ENCODE measurements at places on chromosomes 3 and 15.

- DNase-seq, result no peak
These were observed 60.5 kb downstream of the SENP2 start for GRCh38 chr3:185646382-185647133.

- no peak for DNase-seq
These were observed 7.2 kb upstream of the TIMP4 start for GRCh38 chr3:12165909-12166308.

DNA sequence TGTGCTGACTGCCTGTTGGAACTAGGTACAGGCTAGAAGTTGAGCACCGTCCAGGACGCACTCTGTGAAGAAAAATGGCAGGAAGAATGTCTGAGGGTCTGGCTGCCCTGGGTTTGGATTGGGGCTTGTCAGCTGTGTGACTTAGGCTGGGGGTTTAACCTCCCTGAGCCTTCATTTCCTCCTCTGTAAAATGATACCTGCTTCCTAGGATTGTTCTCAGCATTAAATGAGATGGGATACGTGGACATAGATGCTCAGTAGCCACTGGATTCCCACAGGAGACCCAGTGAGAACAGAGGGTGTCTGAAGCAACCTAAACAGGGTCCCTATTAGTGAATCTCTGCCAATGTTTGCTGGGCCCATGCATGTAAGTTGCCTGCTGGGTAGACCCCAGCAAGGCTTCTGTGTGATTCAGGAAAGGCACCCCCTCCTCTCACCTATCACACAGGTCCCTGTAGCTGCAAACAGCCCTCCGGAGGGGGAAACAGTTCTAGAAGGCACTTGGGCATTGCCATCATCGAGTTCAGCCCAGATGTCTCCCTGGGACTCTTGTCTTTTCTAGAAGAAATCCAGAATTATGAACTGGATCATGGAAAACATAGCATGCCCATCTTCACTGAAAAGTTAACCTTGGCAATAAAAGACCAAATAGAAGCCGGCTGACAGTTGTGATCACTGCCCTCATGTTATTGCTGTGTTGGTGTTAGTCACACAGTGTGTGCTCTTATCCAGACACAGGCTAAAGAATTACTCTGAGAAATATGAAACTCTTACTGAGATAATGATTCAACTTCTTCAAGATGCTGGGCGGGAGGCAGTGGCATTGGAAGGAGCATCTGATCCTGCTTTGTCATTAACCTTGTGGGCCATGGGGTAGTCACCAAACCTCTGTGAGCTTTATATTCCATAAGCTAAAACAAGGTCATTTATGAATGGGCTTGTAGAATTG is 64.5 kb downstream of the SMAD6 start:
- no peak for DNase-seq

DNA sequence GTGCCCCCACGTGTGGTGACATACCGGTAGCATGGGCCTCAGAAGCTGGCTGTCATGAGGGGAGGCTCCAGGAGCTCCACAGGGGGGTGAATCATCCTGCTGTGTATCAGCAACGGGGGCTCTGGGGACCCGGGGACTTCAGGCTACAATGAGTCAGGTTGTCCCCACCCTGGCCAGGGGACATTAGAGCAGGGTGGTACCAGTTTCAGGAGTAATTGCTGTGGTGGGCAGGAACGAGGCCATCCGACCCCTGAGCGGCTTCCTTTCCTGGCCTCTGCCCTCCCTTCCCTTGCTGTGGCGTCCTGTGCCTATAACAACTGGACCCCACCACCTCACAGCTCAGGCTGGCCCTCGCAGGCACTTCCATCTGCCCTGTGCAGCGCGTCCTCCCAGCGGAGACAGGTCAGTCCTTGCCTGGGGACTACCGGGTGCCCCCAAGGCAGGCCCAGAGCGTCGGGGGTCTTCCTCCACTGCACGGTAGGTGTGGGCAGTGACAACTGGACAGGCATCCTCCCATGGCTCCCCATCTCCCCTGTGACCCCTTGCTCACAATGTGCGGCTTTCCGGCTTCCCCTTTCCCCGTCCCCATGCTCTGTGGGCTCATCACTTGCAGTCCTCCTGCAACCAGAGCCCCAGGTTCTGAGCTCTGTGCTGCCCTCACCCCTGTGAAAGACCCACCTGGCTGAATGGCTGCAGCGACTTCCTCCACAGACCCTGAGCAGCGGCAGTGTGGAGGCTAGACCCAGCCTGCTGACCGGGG is 57.0 kb downstream of the KLF15 start:
- no peak for DNase-seq

DNA sequence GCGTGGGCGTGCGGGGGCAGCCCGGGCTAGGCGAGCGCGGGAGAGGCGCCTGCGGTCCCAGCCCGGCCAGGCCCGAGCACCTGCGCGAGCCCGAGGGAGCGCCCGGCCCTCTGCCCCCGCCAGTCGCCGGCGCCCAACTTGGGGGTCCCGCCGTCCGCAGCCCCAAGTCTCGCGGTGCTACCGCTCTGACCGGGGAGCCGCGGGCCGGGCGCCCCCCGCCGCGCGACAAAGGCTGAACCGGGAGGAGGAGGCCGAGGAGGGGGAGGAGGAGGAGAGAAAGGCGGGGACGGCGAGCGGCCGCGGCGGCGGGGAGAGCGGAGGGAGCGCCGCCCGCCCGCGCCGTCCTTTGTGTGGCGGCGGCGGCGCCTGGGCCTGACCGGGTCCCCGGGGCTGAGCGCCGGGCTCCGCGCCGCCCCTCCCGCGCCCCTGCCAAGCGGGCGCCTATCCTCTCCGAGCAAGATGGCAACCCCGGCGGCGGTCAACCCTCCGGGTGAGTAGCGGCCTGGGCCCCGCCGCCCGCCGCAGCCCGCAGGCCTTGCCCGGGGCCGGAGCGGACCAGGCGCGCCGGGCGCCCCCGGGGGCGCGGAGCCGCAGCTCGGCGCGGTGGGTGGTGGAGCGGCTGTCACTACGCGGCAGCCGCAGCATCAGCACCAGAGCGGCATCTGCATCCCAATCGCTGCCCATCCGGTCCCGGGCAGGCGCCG is at the start of gene ARNT2:
ARNT2 (plus strand) TSS at position 326 of the 704 bp plus-strand sequence; CDS start at position 460, 134 bp downstream.
- DNase-seq, result no peak

- DNase-seq, result no peak
These were observed 71.1 kb upstream of the BLM start for GRCh38 chr15:90645873-90646575.

- DNase-seq, result no peak
These were observed 11.1 kb upstream of the TPRG1 start for GRCh38 chr3:189160519-189161309.

GRCh38 chr15:65312400-65312916 is 8.0 kb downstream of the RNU5B-1 start:
- DNase-seq, result no peak

GRCh38 chr3:28234454-28234853 is 7.0 kb upstream of the CMC1 start:
- no peak for DNase-seq

- no peak for DNase-seq
These were observed 428.8 kb upstream of the ONECUT1 start for GRCh38 chr15:53218666-53219580.

GRCh38 chr3:17313746-17314145 is 428.7 kb downstream of the TBC1D5 start:
- DNase-seq, result no peak

DNA sequence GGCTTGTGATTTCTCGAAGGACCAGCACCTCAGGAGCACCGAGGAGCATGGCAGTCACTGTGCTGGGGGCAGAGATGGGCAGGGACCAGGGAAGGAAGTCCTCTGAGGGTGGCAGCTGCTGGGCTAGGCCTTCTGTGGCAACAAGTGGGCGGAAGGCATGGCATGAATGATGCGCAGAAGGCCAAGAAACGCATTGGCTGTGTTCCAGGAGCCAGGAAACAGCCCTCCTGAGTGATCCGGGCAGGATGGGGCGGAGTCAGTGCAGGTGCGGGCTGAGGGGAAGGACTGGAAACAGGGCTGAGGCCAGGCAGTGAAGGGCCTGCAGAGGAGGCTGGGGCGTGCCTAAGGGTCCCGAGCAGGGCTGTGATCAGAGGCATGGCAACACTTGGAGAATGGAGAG is 23.6 kb downstream of the MRPS11 start:
- no peak for DNase-seq

- no peak for DNase-seq
These were observed 48.5 kb downstream of the ACAA1 start for GRCh38 chr3:38088126-38089078.

- DNase-seq, result no peak
These were observed 52.3 kb upstream of the ADAMTS9 start for GRCh38 chr3:64739971-64740631.

GRCh38 chr3:21273259-21274025 is 477.6 kb downstream of the ZNF385D start:
- DNase-seq, result no peak

DNA sequence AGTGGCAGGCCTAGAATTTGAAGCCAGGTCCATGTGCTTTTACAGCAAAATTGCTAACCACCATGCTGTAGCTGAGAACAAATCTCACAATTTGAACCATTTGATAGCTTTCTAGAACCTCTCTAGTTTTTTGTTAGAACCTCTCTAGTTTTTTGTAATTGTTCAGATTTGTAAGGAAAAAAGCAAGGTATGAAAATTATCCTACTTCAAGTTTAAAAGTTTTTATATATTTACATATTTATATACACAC is 9.8 kb downstream of the GXYLT2 start:
- DNase-seq, result no peak

DNA sequence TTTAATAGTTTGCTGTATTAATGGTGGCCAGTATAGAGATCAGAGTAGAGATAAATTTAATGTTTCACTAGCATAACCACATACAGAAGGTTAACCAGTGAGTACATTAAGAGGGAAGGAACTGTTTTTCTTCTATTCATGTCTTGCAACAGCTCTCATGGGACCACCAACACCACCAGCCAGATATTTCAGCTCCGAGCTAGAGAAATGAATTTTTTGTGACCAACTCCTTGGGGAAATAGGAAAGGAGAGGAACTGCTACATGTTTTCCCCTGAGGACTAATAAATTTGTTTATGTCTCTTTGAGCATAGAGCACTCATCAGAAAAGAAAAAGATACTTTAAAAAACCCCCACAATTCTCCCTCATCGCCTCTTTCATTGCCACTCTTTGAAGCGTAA is 247.5 kb downstream of the MBNL1 start:
- DNase-seq, result no peak

- DNase-seq, result no peak
These were observed 231.6 kb downstream of the XXYLT1 start for GRCh38 chr3:195039180-195039843.

- DNase-seq, result no peak
These were observed 304.4 kb downstream of the FGF12 start for GRCh38 chr3:192422997-192423342.

DNA sequence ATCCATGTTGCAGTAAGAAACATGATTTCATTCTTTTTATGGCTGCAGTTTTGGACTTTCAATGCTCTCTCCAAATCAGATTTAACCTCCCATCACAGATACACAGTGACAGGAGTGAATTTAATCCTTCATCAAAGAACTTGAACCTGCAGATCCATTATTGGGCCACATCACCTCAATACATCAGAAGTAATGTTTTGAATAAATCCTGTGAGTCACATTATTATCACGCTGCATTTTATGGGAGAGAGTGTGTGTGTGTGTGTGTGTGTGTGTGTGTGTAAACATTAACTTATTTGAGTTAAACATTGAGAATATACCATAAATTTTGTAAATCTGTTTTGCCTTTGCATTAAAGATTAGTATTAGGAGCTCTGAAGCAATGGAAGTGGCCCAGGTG is 316.7 kb downstream of the FOXP1 start:
- no peak for DNase-seq

- no peak for DNase-seq
These were observed 42.7 kb upstream of the ATP2B2 start for GRCh38 chr3:10547841-10548783.

DNA sequence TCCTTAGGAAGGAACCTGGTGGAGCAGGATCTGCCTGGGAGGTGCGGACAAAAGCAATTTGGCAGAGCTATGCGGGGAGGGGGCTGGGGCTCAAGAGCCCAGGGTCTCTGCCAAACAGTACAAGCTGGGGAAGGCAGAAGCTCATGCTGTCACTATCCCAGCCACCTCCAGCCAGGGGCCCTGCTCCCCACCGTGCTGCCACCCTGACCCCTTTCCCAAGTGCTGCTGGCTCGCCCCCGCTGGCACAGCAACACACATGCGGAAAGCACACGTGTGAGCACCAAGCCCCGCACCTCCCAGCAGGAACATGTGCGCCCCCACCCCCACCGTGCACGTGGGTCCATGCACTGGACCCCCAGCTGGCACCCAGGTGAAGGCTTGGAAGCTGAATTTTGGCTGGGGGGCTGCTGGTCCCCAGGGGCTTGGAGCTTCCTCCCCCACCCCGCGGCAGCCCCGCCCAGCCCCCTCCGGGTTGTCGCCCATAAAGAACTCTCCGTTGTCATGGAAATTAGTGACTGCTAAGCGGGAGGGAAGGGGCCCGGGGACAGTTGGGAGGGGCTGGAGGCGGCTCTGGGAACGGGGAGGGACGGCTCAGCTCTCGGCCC is 742 bp downstream of the CAMKV start:
- no peak for DNase-seq

GRCh38 chr3:126211569-126211968 is 31.2 kb upstream of the ALDH1L1 start:
- DNase-seq, result no peak

GRCh38 chr3:141111364-141112155 is 60.4 kb downstream of the SPSB4 start:
- DNase-seq, result no peak

- DNase-seq, result no peak
These were observed 11.9 kb downstream of the ARRDC4 start for GRCh38 chr15:97972366-97972765.

- DNase-seq, result no peak
These were observed 28.9 kb downstream of the H1-8 start for GRCh38 chr3:129571605-129572547.
